H7 (cell line): ENCODE measurements at places on chromosomes 4 and X. TPM values are rescaled to one million over a fixed set of nuclear protein-coding genes. Genes with fewer than 3 reads are reported as not detected.

ADGRG4 gene
- total RNA-seq = not detected in 2 replicates

CFAP99 gene
- not detected in 2 replicates for total RNA-seq

GABRG1 gene
- 0.07 TPM in 1 of 2 replicates, not detected in the other for total RNA-seq

TCEAL6 gene
- total RNA-seq = not detected in 2 replicates

SLITRK4 gene
- total RNA-seq = 9.9 and 12.7 TPM in 2 replicates
